ENCODE measurements at places on chromosomes 5 and 9.

GRCh38 chr9:14412775-14413174 lies 98.8 kb upstream of the NFIB start:
- no peak for DNase-seq

- no peak for DNase-seq
Measured at GRCh38 chr9:89281106-89281505, 29.9 kb upstream of the CKS2 start.

- no peak for DNase-seq
Measured at GRCh38 chr9:18010492-18010891, 431.6 kb downstream of the SH3GL2 start.

- no peak for DNase-seq
Measured at GRCh38 chr5:93578813-93579691, 2.0 kb downstream of the NR2F1-AS1 start.

GRCh38 chr9:135622415-135623020 lies 16.8 kb downstream of the GLT6D1 start:
- DNase-seq: no peak
